ENCODE measurements at places on chromosomes 5 and 9.

- DNase-seq, result no peak
Observed at GRCh38 chr9:76761448-76761847, 2.8 kb upstream of the PCA3 start.

DNA sequence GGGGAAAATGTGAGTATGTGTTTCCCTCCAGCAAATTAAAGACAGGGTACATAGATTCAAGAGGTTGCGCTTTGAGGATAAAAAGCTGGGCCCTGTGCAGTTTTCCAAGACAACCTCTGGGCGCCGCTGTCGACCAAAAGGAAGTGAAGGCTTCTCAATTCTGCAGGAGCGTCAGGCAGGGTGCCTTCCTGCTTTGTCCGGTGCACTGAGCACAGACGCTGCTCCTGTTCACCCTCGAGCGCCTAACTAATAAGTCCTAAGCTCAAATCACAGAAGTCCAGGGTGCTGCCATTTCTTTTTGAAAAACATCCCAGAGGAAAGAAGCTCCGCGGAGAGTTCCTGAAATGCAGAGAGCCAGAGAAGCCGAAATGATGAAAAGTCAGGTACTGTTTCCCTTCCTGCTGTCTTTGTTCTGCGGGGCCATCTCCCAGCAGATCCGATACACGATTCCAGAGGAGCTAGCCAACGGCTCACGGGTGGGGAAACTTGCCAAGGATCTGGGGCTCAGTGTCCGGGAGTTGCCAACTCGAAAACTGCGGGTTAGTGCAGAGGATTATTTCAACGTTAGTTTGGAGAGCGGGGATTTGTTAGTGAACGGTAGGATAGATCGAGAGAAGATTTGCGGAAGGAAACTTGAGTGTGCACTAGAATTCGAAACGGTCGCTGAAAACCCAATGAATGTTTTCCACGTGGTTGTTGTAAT lies at the start of gene PCDHGB1:
TSS of gene PCDHGB1 (plus strand) at position 183 of the 703 bp plus-strand sequence. CDS start at position 345, 162 bp downstream.
- DNase-seq, result no peak

DNA sequence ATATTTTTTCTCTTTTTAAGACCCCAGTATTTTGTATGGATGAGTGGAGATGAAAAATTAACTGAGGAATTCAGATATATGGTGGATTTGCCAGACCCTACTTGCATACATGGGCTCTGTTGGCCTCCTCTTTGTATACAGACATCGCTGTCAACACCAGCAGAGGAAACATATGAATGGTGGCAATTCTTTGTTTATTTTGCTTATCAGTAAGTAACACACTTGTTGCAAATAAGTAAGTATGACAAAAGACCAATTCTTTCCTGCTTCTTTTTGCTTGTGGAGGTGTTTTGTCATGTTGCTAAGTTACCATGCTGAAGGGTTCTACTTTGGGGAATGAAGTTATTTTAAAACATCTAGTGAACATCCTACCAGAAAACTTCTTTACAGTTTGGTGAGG lies 298.2 kb downstream of the KIF4B start:
- DNase-seq, result no peak

GRCh38 chr5:20575571-20575970 lies 587.6 kb upstream of the CDH18 start:
- DNase-seq, result no peak

DNA sequence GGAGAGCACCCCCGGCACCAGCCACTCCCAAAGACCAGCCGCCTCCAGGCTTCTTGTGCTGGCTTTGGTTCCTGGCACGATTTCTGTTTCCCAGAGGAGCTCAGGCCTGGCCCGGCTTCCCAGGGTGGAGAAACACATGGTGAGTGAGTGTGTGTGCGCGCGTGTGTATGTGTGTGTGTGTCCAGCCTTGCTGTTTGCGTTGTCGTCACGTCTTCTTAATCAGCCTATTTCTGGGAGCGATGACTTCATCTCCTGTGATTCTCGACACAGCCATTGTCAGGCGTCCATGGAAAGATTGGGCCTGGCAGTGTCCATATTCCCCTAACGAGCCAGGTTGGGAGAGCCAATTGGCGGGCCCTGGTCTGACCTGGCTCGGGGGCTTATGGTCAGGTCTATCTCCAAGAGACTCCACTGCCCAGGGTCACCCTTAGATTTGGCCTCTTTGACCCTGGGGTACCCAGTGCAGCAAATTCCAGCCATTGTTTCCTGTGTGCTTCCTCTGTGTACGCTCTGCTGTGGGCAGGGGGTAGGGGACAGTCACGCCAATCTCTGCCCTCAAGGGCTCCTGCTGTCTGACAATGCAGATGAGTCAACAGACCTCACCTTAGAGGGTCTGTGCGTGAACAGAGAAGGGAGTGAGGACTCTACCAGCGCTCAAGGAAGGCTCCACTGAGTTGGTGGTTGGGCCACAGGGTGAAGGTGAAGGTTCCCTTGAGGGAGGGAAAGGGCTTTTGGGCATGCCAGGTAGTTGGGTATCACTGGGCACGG lies 73.8 kb downstream of the DAB2IP start:
- DNase-seq, result no peak

DNA sequence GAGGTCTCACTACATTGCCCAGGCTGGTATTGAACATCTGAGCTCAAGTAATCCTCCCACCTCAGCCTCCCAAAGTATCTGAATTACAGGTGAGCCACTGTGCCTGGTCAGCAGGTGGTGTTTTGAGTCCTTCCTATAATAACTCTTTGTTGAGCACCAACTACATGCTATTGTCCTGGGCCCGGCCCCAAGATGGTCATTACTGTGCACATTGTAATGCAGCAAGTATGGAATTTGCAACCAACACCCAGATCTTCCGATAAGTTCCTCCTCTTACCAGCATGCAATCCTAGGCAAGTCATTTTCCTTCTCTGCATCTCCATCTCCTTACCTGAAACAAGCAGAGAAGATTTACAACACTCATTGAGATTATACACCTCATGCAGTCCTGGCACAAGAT lies 510.3 kb upstream of the KLF4 start:
- DNase-seq, result no peak

DNA sequence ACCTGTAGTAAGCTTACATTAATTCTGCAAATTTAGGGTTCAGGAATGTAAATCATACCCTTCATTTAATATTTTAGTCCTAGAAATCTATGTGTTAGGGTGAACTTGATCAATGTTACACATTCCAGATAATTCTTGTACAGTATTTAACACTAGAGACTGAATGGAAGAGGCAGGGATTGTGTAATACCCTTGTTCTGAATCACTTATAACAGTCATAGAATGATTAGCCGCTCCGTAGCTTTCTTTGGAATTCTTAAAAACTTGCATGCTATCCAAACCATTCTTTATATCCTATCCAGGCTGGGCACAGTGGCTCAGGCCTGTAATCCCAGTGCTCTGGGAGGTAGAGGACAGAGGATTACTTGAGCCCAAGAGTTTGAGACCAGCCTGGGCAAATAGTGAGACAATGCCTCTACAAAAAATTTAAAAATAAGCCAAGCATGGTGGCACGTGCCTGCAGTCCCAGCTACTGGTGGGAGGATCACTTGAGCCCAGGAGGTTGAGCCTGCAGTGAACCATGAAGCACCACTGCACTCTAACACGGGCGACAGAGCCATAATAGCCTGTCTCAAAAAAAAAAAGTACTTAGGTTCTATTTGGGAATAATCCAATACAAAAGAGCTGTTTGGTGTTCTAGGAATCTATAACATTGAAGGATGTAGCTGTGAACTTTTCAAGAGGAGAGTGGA lies 8.3 kb downstream of the ZNF483 start:
- no peak for DNase-seq

DNA sequence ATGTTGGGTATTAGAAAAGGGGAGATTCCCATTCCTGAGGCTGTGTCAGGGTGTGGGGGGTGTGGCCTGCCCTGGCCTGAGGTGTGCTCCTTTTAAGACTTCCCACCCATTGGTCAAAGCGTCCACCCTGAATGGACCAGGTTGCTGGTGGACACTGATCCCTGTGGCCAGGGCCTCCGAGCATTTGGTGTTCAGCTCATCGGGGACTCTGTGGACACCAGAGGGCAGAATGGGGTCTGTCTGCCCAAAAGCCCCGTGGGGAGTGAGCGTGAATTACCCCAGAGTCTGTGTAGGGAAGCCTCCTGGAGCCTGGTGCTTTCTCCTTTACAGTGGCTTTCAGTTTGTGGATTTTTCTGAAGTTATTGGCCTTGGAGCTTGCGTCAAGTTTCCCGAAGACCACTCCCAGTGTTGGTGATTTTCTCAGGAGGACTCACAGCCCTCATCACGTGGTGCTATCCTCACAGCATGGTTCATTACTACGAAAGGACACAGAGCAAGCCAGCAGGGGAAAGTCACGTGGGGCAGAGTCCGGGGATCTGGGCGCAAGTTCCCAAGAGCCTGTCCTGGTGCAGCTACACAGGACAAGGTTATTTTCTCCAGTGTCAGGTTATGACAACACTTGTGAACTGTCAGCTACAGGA lies 55.5 kb downstream of the TENT4A start:
- DNase-seq, result no peak

Measured in T1000 (cell line).